ENCODE measurements at places on chromosomes 3 and 15.

DNA sequence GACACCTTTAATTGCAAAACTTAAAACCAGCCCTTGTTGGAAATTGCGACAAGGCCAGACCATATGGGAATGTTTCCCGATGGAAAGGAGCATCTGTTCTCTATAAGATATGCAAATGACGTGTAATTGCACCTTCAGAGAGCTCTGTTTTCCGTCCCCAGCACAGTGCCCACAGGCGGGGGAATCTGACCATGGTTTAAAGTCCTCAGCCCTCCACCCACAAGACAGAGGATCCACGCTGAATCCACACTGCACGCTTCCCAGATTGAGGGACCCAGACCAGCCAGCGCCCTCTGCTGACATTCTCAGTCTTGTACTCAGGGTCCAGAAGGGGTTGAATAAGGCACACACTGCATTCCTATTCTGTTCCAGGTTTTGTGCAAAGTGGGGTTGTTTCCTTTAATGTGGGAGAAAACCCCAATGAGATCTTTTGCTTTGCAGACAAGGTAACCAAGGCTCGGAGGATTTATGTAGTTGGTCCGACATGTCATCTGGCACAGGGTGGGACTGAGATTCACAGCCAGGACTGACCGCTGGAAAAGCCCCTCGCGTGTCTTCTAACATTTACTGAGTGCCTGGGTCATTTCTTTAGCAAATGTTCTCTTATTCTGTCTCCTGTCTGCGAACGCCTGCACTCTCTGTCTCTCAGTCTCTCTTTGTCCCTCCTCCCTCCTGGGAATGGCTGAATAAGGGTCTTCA is 36.8 kb upstream of the KLHL25 start:
- DNase-seq: no peak

- DNase-seq: no peak
These were observed 15.4 kb upstream of the GMNC start for GRCh38 chr3:190877925-190878324.

GRCh38 chr3:181709537-181710279 is 2.0 kb upstream of the SOX2 start:
- peak; percentile 86 for DNase-seq

- DNase-seq: no peak
These were observed 120.1 kb downstream of the GREM1 start for GRCh38 chr15:32837935-32838334.

DNA sequence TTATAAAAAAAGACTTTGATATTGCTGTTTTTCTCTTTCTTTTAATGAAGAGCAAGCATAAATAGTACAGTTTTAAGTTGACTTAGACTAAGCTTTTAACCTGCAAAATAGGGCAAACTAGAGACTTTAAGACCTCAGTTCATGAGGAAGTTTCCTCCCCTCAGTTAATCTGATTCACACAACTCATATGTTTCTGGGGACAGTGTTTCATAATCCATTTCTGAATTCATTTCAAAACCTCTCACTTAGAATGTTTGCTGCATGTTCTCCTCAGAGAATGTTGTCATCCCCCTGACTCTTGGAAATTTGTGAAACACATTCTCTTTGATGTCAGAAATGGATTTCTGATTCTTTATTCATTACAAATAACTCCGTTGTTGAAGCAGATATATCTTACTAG is 79.3 kb upstream of the SKOR1 start:
- no peak for DNase-seq

GRCh38 chr15:92425578-92426225 is 32.0 kb downstream of the ST8SIA2 start:
- no peak for DNase-seq

DNA sequence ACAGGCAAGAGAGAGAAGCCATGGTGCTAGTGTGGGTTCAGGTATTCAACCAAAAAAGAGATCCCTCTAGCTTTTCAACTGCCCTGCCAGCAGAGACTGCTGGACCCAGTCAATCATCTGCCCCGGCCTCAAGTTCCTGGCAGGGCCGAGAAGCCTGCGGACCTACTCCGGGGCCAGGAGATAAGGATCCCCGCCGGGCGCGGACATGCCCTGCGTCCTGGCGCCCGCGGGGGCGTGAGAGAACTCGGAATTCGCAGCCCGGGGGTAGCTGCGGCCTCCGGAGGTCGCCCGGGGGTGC is 821 bp upstream of the MAGI1 start:
- DNase-seq: no peak

DNA sequence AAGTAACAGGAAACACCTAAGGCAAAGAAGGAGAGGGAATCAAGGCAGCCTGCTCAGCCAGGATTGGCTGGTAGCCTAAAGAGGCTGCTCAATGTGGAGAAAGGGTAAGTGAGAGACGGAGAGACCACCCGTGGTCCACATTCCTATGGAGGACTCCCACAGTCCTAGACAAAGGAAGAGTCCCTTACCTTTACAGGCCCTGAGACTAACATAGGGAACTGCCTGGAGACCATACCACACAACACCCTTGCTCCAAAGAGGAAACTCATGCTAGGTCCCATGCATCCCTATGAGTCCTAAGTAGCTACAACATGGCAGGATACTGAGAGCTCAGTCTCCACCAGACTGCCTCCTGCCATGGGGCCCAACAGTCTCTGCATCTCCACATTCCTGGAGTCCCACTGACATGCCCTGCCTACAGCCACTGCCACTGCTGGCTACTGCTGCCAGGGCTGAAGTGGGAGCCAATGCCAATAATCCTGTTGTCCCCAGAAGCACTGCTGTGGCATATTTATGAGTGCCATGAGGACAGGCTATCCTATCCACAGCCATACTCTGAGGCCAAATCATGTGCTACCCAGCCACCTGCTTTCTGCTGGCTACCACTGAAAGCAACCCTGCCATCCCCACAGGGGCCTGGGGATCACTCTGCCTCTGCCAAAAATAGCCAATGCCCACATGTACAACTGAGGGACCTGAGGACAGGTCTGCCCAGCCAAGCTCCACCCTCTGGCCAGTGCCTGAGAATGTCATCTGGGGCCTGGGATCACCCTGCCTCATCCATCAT is 45.0 kb downstream of the COPS2 start:
- DNase-seq: no peak

DNA sequence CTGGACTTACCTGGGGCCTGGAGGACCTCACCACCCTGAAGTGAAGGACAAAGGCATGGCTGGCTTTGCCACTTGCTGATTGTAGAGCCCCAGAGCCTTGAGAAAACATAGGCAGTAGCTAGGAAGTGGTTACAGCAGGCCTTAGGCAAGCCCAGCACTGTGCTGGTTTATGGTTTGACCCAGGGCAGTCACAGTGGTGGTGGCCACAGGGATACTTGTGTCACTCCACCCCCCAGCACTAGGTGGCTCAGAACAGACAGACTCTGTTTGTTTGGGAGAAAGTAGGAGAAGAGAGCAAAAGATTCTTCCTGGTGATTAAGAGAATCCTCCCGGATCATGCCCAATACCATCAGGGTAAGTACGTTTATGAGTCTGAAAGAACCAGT is 13.2 kb upstream of the COL8A1 start:
- DNase-seq: no peak

GRCh38 chr15:42921342-42921731 is 759 bp upstream of the TTBK2 start:
- no peak for DNase-seq

DNA sequence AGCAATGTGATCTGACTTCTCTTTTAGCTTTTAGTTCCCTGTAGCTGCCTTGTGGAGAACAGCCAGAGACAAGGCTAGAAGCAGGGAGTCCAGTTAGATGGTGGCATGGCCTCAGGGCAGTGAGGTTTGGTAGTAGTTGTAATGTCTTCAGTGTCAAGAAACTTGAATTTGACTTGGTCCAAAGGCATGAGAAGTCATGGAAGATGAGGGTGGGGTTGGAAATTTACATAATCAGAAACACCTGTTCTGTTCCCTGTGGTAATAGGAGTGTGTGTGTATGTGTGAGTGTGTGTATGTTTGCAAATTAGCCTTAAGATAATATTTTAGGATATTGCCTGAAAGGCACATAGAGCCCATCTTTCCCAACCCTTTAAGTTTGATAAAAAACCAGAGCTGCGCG is 55.2 kb upstream of the GCNT3 start:
- DNase-seq: no peak

GRCh38 chr3:129824926-129825541 is 68.5 kb downstream of the TMCC1 start:
- peak; percentile 62 for DNase-seq

DNA sequence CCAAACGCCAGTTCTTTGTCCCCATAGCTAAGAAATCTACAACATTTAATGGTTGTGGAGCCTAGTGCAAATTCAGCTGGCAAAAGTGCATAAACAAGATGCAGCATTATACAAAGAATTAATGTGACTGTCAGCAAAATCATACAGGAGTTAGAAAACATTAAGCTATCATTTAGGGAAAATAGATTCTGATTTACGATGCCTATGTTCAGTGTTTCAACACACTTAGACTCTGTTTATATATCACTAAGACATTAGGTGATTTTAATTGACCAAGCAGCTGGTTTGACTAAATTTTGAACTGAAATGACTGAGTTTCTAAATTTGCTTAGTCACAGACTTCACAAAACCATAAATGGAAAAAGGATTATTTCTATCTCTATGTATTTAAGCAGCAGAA is 1076.8 kb downstream of the TBL1XR1 start:
- DNase-seq: peak; percentile 21

DNA sequence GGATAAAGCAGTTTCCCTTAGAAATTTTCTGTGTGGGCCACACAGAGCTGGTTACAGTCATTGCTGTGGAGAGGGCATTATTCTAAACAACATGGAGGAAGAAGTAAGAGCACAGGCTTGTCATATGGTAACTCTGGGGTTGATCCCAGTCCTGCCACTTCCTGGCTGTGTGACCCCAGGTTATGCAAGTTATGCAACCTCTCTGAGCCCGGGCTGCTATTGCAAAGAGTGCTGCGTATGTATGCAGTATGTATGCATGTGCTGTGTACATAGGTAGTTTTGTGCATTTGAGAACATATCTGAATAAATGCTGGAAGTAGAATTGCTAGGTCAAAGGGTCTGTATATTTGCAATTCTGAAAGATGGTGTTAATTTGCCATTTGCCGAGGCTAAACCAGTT is 9.2 kb downstream of the SPSB4 start:
- DNase-seq: no peak

GRCh38 chr15:89910891-89911626 is 1.7 kb downstream of the ARPIN start:
- no peak for DNase-seq

GRCh38 chr3:167675848-167676247 is 22.1 kb upstream of the WDR49 start:
- DNase-seq: no peak

DNA sequence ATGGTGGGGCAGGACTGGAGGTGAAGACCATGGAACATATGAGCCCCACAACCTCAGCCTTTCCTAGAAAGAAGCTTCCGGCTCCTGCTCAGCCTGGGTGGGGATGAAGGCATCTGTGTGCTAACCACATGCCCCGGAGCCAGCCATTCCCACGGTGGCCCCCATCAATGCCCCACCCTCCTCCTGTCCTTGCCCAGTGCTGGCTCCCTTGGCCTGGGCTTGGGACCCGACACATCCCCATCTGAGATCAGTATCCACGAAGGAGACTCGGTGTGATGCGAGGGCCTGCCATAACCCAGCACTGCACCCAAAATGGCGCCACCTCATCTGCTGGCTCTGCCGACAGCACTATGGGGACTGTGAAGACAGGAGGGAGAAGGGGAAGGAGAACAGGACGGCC is 16.5 kb upstream of the PLXND1 start:
- DNase-seq: no peak

- no peak for DNase-seq
These were observed 121.3 kb downstream of the STAC start for GRCh38 chr3:36501616-36502015.

GRCh38 chr3:127887321-127887720 is 27.7 kb upstream of the KBTBD12 start:
- DNase-seq: no peak

- DNase-seq: no peak
These were observed 180.9 kb upstream of the TBL1XR1 start for GRCh38 chr3:177378168-177378567.

DNA sequence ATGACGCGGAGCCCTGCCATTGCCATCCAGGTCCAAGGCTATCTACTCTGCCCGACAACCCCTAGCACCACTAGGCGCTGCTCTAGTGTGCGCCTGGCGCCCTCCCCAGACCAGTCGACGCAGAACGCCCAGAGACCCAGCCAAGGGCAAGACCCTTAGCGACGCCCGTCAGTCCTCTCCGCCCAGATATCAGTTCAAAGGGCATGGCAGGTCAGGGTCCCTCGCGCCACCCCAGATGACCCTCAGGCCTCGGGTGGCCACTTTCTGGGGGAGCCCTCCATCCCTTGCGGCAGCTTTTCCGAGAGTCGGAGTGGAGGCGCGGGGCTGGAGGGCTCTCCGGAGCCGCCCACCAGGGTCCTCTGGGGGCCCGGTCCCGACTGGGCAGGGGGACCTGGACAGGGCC is 371 bp upstream of the CLSTN2 start:
- peak; percentile 30 for DNase-seq

GRCh38 chr3:124395162-124395561 is 335.1 kb upstream of the UMPS start:
- DNase-seq: no peak

DNA sequence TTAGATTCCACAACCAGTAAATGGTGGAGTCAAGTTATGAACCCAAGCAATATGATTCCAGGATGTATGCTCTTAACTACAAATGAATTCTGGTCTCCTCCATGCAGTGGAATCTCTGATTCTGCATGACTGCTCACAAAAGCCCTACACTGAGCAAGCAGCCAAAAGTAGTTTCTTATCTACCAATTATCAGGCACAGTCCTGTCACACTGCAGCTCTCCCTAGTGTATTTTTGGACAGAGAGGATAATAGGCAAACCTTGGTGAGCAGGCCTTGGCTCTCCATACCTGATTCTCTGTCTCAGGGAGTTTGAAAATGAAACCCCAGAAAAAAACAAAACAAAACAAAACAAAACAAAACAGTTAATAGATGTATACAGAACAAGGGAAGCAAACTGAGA is 3.5 kb upstream of the SSR3 start:
- DNase-seq: no peak

DNA sequence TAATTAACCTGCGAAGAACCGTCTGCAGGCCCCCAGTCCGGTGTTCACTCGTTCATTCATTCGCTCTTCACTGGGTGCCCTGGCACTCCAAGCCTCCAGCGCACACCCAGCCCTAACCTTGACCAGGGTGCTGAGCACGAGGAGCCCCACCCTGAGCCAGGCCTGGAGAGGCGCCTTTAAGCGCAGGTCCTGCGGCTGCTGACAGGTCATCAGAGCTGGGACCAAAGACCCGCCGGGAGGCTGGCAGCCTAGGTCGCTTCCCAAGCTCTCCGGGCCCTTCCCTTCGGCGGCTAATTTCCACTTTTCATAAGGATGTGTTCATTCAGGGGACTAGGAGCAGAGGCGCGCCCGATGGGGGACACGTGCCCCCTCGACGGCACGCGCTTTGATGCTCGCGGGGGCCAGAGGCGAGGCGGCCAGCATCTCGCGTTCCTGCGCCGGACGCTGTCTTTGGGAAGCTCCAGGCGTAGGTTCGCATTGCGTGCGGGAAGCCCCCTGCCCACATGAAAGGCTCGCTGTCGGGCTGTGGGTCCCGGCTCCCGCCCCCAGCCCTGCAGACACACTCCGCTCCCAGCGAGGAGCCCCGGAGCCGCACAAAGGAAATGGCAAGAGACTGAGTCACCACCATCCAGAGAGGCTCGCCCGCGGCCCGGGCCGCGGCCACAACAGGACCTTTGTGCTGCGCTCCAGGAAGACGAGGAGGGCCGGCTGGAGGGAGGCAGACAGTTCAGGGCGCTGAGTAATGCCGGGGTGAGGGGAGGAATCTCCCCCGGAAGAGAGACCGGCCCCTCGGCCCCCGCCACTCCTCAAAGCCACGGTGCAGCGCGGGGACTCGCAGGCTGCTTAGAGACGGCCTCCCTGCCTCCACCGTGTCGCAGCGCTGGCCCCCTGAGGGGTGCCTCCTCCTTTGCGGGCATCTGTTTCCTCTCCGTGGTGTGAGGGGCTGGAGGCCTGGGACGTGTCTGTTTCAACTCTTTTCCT is 266.4 kb upstream of the HES1 start:
- no peak for DNase-seq

Measured in NCI-H510A treated with DMSO at 0.1 percent for 48 hours (cell line).